ENCODE measurements at places on chromosomes 2 and 18. TPM values are rescaled to one million over a fixed set of nuclear protein-coding genes. Genes with fewer than 3 reads are reported as not detected.

The SCN2A gene
- 2.7 TPM for polyA plus RNA-seq

The EHD3 gene
- polyA plus RNA-seq: 21.5 TPM

The SLC5A7 gene
- polyA plus RNA-seq: 1.3 TPM

The KCNG2 gene
- 0.13 TPM for polyA plus RNA-seq

The CNDP1 gene
- 1.6 TPM for polyA plus RNA-seq

The POMC gene
- polyA plus RNA-seq: 8.4 TPM

The SERPINB12 gene
- polyA plus RNA-seq: not detected

The RAMP1 gene
- polyA plus RNA-seq: 2.5 TPM

The KCNF1 gene
- 0.95 TPM for polyA plus RNA-seq

The KYNU gene
- polyA plus RNA-seq: 5.3 TPM

The DNAJC5G gene
- polyA plus RNA-seq: 2.0 TPM

The COL6A3 gene
- 235 TPM for polyA plus RNA-seq

The FBLN7 gene
- polyA plus RNA-seq: 13.6 TPM

The NTSR2 gene
- polyA plus RNA-seq: not detected

The APLF gene
- 4.8 TPM for polyA plus RNA-seq

The GPR45 gene
- not detected for polyA plus RNA-seq

The AMER3 gene
- 0.03 TPM for polyA plus RNA-seq

The NBAS gene
- 67.3 TPM for polyA plus RNA-seq

- no peak for DNase-seq
Observed at GRCh38 chr2:174322746-174323145, 12.0 kb upstream of the SP9 start.

GRCh38 chr18:44638034-44638540 is 42.6 kb upstream of the SETBP1 start:
- DNase-seq: no peak

- DNase-seq: no peak
Observed at GRCh38 chr2:225275443-225275842, 124.1 kb upstream of the NYAP2 start.

DNA sequence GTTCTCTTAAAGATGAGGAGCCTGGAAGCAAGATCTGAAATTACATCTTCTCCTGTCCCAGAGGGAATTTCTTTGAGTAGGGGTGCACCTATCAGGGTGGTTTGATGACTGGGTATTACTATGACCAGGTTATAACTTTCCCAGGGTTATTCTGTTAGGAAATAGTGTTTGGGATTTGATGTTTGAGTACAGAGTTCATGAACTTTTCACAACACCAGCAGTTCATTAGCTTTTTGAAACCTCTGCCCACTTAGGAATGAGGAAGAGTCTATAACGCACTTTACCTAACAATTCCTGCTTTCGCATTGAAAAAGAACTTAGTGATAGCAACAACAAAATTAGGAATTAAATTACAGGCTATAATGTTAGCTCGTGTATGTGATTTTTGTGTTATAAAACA is 58.6 kb downstream of the ALMS1 start:
- DNase-seq: no peak

DNA sequence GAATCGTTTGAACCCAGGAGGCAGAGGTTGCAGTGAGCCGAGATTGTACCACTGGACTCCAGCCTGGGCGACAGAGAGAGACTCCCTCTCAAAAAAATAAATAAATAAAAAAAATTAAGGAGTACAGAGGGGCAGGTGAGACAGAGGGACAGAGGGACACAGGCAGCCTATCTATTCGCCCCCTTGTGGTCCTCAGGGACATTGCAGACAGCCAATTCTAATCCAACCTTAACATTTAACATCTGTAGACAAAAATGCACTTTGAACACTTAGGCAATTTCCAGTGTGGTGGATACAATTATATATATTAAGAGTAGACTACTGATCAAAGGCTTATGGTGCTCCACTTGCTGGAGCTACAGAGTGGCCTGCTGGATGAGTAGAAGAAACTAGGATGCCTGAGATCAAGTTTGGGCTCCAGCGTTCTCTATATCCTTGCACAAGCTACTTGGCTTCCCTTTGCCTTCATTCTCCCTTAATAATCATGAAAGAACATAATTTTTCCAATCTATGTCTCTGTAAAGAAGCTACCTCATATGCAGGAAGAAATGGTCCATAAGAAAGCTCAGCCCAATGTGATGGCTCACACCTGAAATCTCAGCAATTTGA is 8.2 kb upstream of the SMARCAL1 start:
- DNase-seq: peak; percentile 5

DNA sequence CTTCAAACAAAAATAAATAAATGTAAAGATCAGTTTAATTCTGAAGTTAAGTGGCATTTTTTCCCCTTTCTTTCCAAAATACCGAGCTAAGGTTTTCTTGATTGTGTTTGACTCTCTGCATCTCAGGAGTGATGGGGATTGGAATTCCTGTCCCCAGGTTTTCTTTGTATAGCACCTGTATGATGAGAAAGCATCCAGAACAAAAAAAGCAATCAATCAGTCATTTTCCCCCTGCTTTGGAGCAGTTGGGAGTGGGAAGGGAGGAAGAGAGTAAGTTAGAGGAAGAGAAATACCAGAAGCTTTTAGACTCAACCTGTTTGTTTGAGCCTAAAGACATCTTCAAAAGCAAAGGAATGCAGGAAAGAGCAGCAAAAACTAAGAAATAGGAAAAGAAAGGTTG is 88.5 kb downstream of the RIF1 start:
- DNase-seq: no peak

- DNase-seq: no peak
Observed at GRCh38 chr2:206647985-206648384, 5.7 kb downstream of the FAM237A start.

GRCh38 chr2:118274841-118275510 is 186.7 kb downstream of the INSIG2 start:
- DNase-seq: no peak

DNA sequence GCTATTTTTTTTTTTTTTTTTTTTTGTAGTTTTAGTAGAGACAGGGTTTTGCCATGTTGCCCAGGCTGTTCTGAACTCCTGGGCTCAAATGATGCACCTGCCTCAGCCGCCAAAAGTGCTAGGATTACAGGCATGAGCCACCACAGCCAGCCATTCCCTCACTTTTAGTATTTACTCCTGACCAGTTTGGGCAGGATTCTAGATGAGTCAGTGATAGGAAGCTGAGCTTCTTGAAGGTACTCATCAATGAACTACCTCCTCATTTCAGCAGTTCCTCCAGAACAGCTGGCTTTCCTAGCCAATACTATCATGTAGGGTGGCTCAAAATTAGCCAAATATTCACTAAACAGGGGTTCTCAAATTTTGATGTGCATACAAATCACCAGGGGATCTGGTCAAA is 57.2 kb downstream of the CYBRD1 start:
- no peak for DNase-seq

GRCh38 chr2:65432227-65433190 is at the start of gene SPRED2:
TSS of gene SPRED2 (minus strand) at chr2:65432599. CDS start at chr2:65431987, 612 bp downstream.
- DNase-seq: peak; percentile 96

GRCh38 chr2:206562375-206562774 is 79.9 kb upstream of the FAM237A start:
- DNase-seq: no peak

DNA sequence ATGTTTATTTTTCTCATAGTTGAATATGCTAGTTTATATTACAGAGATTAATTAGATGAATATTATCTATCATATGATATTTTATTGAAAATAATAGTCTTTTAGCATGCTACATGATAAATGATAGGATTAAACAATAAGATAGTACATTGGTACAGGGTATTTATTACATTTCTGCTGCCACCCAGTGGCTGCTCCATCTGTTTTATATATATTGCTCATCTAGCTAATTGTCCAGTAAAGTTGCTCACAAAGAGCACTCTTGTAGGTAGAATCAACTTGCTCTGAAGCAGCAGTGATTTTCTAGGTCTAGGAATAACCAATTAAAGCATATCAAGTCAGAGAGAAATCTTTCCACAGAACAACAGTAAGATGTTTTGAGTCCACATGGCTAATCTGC is 183.3 kb downstream of the ASXL3 start:
- DNase-seq: peak; percentile 24

- no peak for DNase-seq
Observed at GRCh38 chr2:74548285-74548899, 5.3 kb downstream of the LOXL3 start.

- no peak for DNase-seq
Observed at GRCh38 chr2:68667371-68667770, 24.0 kb downstream of the PROKR1 start.

DNA sequence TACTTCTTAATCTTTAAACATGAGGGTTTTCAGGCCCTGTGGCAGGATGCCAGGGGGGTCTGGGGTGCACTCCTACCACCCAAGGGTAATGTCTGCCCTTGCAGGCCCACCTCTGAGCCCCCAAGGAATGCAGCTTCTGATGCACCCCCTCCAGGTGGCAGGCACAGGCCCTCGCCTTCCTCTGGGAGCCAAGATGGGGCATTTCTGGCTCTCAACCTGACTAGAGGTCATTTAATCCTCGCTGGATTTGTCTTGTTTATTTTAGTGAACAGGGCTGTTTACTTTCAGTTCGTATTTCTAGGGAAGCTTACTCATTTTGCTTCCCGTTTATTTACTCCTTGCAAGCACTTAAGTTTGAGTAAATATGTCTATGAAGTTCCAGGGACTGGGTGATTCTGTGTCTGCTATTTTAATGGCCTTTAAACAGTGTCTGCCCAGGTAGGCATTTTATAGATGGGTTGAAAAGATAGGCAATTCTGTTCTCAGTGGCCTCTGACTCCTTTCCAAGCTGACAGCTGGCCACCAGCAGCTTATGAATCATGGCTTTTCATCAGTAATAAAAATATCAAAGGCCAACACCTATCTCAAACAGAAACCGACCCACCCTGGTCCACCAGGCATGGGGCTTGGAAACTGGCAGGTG is 11.1 kb upstream of the DNPEP start:
- DNase-seq: no peak

DNA sequence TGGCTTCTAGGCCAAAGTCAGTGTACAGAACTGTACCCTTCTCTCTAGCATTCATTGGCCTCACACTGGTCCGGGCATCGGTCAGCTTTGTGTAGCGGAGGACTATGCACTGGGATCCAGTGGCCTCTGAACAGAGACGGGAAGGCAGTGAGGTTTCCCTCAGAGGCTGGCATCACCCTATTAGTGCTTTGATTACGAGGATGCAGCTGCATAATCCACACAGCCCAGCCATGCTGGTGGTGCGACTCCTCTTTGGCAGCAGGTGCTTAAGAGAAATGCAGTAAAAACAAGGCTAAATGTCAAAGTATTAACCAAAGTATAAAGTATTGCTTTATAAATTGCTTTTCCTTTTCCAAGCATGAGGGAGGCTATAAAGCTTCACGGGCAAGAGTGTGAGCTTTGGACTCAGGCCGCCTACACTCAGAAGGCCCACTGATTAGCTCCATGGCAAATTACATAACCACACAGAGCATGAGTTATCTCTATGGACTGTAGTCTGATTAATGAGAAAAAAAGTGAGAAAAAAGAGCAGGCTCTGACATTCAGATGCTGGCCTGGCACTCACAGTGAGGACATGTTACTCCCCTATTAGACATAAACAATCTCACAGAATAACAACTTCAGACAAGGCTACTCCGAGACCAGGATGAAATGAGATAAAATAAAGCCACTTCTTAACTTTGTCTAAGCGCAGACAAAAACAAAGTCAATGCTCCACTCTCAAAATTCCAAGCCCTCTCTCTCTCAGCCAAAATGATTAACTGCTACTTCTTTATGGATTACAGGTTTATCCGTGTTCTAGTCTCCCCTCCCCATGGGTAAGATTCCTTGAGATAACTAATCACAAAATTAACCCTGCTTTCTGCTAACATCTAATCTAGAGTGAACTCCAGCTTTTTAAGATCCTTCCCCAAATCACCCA is 6.4 kb upstream of the CRYGC start:
- DNase-seq: no peak

All from left kidney (tissue), 8 donors.